ENCODE measurements at places on chromosomes 3 and 15. TPM values are rescaled to one million over a fixed set of nuclear protein-coding genes. Genes with fewer than 3 reads are reported as not detected.

The GPR62 gene
- total RNA-seq, result 0.13 TPM

DNA sequence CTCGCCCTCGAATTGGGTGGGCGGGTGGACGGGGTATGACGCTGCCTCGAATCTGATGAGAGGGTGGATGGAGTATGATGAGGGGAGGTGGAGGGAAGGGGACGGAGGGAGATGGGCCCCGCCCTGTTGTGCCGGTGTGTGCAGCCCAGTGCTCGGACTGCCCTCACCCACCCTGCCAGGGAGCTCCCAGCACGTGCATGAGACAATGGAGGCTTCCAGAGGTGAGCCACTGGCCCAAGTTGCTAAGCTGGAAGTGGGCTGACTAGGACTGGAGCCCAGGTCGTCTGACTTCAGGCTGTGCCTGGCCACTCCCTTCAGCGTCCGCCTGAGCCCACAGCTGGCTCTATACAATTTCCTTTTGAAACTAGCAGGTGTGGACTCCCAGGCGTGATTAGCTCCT, 47.0 kb upstream of the CTSH start:
- DNase-seq, result no peak

GRCh38 chr15:76038512-76038911, 21.3 kb upstream of the TMEM266 start:
- DNase-seq, result no peak

The PCOLCE2 gene
- total RNA-seq, result 22.6 TPM

DNA sequence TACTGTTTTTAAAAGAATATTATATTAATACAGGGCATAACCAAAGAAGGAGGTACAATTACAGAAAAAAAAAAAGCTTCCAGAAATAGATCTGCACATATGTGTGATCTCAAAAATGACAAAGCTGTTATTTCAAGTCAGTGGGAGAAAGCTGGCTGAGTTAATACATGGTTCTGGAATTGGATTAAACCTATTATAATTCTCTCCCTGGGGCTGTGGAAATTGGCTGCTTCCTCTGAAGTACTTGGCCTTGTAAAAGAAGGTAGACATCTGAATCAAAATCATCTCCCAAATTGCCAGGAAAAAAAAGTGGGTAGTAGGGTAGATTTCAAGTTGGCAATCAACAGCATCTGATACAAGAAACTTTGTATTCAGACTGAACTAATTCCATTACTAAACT, 723.9 kb upstream of the ALCAM start:
- DNase-seq, result no peak

DNA sequence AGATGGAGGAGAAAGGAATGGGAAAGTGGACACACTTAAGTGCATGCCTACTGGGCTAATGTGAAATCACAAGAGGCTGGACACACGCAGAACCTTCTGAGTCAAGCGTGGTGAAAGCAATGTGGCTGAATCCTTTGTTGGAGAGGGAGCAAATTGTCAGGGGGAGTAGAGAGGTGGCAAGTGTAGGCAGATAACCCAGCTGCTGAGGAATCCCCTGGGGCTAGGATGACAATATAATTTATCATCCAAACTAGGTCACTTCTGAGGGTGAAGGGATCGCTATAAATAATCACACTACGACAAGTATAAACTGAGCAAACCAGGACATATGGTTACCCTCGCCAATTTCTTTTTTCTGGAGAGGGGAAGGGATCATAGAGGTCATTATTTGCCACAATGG, 28.7 kb downstream of the TAMM41 start:
- no peak for DNase-seq

The TCAIM gene
- 35.6 TPM for total RNA-seq

The BTBD1 gene
- total RNA-seq, result 51.4 TPM

DNA sequence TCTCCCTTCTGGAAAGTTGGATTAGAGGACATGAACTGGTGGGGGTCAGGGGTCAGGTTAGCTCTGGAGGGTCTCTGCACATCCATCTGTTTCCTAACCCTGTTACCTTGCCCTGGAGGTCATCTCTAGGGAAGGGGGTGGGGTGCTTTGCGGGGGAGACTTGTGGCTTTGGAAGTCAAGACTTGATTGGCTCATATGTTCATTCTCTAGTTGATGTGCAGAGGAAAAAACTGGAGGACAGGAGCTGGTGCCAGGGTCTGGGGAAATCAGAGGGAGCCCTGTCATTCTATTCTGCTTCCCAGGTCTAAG, 42.9 kb upstream of the ROPN1 start:
- no peak for DNase-seq

DNA sequence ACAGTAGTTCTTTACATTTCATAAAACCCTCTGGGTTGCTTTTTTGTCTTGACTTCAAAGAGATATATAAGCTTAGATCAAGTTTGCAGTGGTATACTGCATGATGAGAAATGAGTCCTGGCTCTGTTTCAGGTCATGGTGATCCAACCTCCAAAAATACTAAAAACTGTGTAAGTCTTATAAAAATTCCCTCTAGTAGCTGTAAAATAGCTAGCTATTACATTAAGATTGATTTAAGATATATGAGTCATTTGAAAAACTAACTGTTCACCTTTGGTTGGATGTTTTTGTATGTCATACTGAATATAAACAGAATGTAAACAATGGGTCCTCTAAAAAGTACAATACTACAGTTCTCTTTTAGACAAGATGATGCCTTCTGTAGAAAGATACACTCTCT, 879.2 kb downstream of the ROBO1 start:
- no peak for DNase-seq

The KIF23 gene
- 11.8 TPM for total RNA-seq

GRCh38 chr3:46233194-46233593, 9.1 kb upstream of the CCR3 start:
- no peak for DNase-seq

The BTLA gene
- total RNA-seq, result 0.45 TPM

GRCh38 chr3:3683261-3683660, 116.0 kb upstream of the LRRN1 start:
- no peak for DNase-seq

DNA sequence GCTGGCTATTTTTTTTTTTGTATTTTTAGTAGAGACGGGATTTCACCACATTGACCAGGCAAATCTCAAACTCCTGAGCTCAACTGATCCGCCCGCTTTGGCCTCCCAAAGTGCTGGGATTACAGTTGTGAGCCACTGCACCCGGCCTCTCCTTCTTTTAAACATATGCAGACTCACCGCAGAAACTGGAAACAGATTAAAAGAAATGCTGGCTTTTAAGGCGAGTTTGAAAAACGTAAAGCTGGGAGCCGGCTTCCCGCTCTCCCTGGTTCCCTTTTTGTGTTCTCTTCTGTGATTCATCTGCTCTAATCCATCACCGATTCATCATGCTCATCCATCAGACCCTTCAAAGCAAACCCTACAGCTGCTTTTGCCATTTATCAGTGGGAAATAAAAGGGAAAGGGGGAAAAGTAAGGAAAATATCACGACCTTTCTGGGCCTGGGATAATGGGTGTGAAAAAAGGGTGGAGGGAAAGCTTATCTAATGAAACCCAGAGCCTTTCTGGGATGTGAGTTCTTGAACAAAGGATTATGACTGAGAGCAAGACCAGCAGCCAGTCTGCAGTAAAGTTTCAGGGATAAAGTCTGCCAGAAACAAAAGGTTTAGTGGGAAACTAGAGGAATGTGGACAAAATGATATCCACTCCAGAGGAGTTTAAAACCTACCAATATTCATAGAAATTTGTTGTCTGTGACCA, 92.3 kb upstream of the LRIG1 start:
- DNase-seq, result no peak

The DUOXA2 gene
- total RNA-seq, result not detected

- DNase-seq, result no peak
Measured at GRCh38 chr3:34889641-34890040, 749.7 kb upstream of the ARPP21 start.

DNA sequence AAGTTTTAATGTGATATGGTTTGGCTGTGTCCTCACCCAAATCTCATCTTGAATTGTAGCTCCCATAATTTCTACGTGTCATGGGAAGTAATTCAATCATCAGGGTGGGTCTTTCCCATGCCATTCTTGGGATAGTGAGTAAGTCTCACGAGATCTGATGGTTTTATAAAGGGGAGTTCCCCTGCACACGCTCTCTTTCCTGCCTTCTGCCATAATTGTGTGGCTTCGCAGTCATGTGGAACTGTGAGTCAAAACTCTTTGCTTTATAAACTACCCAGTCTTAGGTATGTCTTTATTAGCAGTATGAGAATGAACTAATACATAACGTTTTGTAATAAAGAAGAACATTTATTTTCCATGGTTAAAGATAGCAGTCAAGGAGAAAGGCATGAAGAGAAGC, 39.2 kb upstream of the GOLIM4 start:
- DNase-seq, result no peak

The EFCC1 gene
- 1.6 TPM for total RNA-seq

The ITGB5 gene
- 138 TPM for total RNA-seq

The SEMA6D gene
- total RNA-seq, result 42.8 TPM

The FAM107A gene
- total RNA-seq, result 38.3 TPM

The CELF6 gene
- total RNA-seq, result 3.3 TPM

DNA sequence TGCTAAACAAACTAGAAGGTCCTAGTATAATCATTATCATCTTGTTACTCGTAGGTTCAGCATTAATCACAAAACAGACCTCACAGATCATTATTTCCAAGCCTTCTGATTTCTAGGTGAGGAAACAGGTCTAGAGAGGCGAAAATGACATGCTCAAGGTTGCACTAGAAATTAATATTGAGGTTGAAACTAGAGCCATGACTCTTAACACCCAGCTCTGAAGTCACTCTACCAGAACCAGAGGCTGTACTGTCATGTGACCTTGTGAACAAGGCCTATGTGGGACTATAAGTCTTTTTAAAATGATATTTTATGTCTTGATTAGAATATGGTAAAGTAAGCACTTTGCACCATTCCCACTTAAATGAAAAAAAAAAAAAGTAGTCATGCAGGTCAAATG, 23.8 kb upstream of the FGF12 start:
- DNase-seq, result no peak

- DNase-seq, result no peak
Measured at GRCh38 chr15:95567686-95568085, 762.8 kb upstream of the NR2F2 start.

GRCh38 chr15:101159936-101160815, 91.7 kb downstream of the CHSY1 start:
- DNase-seq, result no peak

DNA sequence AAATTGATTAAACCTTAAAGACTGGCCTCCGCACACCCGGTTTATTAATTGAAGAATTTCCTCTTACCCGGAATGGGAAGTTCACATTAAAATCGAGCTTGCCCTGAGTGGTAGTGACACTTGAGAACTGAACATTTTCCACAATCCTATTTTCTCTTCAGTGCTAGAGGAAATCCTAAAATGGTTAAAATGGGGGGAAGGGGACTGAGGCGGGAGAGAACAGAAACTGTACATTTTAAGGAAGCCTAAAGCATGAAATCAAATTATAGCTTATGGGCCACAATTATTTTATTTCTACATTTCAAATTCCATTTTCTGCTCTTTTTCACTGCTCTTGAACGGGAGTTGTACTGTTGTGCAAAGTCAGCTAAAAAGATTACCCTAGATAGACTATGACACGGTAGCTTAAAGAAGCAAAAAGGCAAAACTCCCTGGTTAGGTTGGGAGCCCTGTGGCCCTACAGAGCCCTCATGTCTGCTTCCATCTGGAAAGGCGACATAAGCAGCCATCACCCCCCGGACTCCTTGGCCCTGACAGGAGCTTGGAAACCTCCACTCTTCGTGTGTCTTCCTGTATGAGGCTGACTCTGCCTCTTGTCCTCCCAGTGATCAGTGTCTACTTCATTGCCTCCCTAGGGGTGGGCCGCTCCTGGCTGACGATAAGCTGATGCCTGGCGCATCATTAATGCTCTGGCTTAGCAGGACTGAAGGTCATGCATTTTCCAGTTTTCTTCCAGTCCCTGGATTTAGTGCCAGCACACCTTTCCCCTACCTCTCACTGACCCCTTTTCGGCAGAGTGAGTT, 79.3 kb downstream of the EEFSEC start:
- DNase-seq, result no peak

All from sciatic nerve (tissue), 2 donors.